HuH-7.5 (cell line): ENCODE measurements at places on chromosomes 7 and 10.

- DNase-seq, result no peak
Measured at GRCh38 chr10:113103131-113103840, 153.2 kb downstream of the TCF7L2 start.

DNA sequence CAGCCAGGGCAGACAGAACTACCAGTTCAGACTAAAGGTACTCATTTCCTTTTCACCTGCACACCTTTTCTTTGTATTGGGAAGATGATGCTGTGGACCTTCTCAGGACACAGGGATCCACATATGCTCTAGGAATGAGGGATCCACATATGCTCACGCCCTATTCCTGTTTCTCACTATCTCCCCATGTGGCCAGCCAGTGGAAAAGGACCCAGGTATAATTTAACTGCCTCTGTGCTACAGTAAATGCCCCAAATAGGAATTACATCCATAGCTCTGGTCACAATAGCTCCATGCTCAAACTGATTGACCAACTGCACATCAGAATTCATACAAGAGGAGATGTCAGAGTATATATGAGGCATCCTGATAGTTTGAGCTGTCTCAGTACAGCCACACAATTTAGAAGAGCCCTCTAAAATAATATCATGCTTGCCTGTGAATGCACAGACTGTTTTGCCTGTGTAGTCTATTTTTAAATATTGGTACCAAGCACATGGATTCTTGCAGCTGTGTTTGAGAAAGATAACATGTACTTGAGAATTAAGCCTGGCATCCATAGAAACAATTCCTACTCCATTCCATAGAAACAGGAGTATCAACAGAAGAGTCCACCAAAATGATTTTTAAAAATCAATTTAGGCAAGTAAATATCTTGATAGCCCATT, 43.7 kb downstream of the CTTNBP2 start:
- no peak for DNase-seq

DNA sequence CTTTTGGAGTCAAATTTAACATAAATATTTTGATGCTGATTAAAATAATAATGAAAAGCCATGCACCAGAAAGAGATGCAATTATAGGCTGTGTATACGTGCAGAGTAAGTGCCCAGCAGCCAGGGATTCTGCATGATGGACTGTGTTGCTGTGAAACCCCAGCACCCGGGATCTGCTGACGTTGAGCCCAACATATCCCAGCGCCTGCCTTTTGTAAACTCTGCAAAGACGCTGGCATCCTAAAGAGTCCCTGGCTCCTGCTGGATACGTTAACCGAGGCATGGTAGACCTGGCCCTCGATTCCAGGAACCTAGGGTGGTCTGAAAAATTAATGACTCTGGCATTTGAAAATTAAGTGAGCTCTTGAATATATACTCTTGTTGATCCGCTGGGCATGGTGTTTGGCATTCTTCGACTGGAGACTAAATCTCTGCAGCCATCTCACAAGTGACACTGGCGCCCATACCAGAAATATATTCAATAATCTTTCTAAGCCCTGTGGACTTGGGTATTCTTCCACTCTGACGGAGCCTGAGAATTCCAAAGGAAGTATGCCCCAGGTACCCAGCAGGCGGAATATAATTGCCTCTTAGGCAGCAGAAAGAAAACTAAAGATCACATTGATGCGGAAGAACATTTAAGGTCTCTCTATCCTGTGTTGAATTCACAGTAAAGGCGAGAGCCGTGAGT, 191.2 kb upstream of the SH2B2 start:
- no peak for DNase-seq

DNA sequence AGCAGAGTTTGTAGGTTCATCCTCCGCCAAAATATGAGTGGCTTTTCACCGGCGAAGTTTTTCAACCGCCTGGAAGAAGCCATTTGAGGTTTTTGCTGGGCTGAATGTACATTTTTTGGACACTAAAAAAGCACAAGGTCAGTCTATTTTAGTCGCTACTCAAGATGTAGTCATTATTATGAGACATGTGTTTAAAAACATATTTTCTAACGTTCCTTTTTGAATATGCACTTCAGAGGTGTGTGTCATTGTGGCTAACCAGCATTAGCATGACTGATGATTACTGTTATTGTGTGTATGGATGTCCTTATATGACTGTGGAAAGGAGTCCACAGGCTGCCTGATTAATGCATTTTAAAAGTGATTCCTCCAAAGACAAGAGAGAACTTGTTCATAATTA, 605.4 kb downstream of the INHBA start:
- no peak for DNase-seq

DNA sequence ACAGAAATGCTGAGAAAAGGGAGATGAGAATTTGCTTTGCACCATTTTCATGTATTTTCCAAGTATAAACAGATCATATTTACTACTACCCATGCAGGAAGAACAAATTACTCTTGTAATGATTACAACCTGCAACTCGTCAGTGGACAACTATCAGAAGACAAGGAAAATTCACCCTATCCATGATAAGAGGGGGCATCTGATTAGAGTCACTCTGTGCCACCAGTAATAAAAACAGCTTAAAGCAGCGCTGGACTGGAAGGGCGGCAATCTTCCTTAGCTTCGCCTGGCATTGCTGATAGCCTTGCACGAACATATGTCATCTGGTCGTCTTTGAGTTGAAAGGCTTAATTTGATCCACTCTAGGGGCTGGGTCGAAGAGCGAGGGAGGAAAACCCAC, 162.7 kb downstream of the SFMBT2 start:
- DNase-seq, result no peak

- DNase-seq, result peak; percentile 22
Measured at GRCh38 chr7:27689591-27690164, 27.0 kb upstream of the HIBADH start.

DNA sequence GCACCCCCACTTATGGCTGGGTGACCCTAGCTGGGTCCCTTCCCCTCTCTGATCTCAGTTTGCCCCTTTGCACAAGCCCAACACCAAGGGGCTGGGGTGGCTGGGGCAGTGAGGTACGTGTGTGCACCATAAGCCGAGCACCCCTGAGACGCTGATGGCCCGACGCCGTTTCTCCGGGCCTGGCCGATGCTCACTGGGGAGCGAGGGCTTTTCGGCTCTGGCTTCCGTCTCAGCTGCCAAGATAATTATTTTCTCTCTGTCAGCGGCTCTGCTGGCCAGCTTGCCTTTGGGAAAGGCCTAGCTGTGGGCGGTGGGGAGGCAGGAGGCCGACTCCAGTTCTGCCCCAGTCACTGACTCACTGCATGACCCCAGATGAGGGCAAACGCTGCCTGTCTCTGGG, 91.0 kb downstream of the ZMIZ1 start:
- no peak for DNase-seq

DNA sequence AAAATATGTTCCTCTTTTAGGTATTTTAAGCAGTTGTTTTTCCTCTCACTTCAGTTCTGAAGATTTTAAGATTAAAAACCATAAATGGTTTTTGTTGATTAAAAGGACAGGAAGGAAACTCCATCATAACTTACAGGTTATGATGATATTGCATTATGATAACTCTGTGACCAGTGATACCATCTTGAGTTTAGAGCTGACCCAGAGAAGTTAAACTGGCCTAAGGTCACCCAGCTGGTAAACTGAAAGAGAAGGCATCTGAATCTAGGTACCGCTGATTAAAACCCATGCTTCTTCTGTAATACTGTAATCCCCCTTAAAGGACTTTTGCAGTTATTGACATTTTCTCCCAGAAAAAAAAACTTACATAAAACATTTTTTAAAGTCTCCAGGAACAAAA, 29.6 kb downstream of the LOXL4 start:
- no peak for DNase-seq

- DNase-seq, result no peak
Measured at GRCh38 chr10:865924-866576, 65.5 kb downstream of the LARP4B start.

DNA sequence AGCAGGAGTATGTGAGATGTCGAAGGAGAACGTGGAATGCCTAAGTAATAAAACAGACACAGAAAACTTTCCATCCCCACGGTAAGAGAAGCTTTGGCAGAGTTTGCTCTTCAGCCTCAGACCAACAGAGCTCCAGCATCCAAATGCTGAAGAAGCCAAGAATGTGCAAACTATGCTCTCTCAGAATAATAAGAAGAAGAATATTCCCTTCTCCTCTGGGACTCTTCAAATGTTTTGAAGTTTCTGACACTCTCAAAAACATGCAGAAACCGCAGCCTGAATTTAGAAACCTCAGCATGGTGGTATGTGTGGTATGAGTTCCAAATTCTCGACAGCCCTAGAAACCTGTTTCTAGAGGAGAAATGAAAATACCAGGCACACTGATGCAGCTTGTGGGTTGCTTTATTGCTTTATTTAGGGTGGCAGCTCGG, 113.3 kb downstream of the KCNMA1 start:
- no peak for DNase-seq

GRCh38 chr10:86848747-86849146, 92.3 kb downstream of the BMPR1A start:
- no peak for DNase-seq

DNA sequence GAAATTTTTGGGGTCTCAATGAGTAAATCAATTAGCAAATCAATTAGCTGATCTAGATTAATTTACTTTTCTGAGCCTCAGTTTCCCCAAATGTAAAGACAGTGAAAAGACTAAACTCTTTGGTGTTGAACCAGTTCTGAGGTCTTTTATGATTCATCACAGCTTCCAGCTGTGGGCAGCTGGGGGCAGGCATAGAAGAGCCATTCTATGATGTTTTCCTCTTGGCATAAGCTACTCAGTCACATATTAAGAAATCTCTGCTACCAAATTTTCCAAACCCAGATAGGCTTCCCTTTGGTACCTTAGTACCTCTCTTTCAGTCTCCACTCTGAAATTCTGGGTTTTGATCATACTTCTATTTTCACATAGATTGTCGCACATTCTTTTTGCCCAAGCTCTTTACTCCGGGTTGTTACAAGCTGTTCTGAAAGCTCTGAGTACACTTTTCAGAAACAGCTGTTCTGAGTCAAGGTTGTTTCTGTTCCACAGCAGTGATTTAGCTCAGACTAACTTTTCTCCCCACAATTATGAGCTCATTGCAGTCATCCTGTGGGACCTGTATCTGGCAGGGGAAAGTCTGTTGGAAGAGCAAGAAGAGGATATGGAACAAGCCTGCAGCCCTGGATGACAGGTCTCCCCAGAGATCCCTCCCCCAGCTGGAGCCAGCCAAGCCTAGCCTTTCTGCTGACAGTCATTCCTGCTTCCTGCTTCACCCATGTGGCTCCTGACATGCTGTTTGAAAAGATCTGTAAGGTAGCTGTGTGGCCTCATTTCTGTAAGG, 599.6 kb upstream of the GHITM start:
- no peak for DNase-seq

GRCh38 chr7:17159500-17160037, 138.9 kb upstream of the AHR start:
- DNase-seq, result no peak

DNA sequence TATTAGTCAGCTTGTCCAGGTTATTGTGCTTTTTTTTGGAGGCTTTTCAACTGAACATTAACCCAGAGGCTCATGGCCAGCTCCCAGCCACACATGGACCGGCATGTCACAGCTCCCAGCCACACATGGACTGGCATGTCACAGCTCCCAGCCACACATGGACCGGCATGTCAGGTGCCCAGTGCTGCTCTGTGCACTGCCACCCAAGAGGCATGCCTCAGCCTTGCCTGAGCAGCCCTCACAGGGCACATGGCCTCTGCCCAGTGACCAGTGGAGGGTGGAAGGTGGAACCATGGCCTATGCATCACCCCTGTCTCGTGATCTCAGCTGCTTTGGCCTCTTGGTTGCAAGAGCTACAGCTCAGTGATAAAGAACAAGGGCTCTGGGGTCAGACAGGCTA, 119.8 kb downstream of the OAT start:
- no peak for DNase-seq

- DNase-seq, result no peak
Measured at GRCh38 chr7:114941692-114942091, 19.8 kb downstream of the MDFIC start.

DNA sequence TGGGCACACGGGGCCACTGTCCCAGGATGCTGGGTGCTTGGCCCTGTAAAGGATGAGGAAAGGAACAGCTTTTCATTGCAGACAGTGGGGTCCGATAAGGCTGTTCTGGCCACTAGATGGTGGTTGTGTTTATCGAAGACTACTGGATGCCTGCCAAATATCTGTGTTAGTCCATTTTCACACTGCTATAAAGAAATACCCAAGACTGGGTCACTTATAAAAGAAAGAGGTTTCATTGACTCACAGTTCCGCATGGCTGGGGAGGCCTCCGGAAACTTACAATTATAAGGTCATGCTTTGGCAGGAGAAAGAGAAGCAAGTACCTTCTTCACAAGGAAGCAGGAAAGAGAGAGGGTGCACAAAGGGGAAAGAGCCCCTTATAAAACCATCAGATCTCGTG, 32.2 kb upstream of the GARS1 start:
- DNase-seq, result no peak

GRCh38 chr10:88952647-88953111, at the start of gene ACTA2:
TSS of gene ACTA2 (minus strand) at chr10:88952773. CDS start at chr10:88948930, 3,843 bp downstream.
- no peak for DNase-seq

DNA sequence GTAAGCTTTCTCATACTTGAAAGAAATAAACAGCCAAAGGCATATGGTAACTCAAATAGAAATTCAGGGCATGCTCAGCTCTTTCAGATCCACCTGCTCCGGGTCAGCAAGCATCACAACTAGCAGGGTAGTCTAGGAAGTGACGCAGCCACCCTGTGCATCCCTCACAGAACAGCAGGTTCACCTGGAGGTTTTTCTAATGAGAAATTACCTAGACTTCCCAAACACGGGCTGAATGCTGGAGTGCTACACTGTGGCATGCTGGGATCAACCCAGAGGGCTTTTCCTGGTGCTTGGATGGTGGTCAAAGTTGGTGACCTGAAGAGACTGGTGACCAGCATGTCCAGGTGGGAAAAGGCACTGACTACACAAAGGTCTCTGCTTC, 66.8 kb upstream of the DNAJB6 start:
- DNase-seq, result no peak

- no peak for DNase-seq
Measured at GRCh38 chr7:16563281-16564022, 36.8 kb downstream of the LRRC72 start.

GRCh38 chr10:117647306-117647705, 104.8 kb downstream of the EMX2 start:
- DNase-seq, result no peak

- DNase-seq, result no peak
Measured at GRCh38 chr10:44886966-44887365, 24.2 kb upstream of the TMEM72 start.

GRCh38 chr7:2521341-2521745, 1.8 kb downstream of the LFNG start:
- DNase-seq, result no peak

- DNase-seq, result no peak
Measured at GRCh38 chr7:43880596-43880995, 11.3 kb upstream of the MRPS24 start.
